Camera-type eye (tissue), 1 donor: ENCODE measurements at places on chromosomes 4 and X. TPM values are rescaled to one million over a fixed set of nuclear protein-coding genes. Genes with fewer than 3 reads are reported as not detected.

HSFX4 gene
- total RNA-seq, result not detected

SORBS2 gene
- total RNA-seq, result 185 TPM

WAS gene
- total RNA-seq, result 3.5 TPM

SPANXA2 gene
- not detected for total RNA-seq
